ENCODE measurements at places on chromosomes 5 and 9.

DNA sequence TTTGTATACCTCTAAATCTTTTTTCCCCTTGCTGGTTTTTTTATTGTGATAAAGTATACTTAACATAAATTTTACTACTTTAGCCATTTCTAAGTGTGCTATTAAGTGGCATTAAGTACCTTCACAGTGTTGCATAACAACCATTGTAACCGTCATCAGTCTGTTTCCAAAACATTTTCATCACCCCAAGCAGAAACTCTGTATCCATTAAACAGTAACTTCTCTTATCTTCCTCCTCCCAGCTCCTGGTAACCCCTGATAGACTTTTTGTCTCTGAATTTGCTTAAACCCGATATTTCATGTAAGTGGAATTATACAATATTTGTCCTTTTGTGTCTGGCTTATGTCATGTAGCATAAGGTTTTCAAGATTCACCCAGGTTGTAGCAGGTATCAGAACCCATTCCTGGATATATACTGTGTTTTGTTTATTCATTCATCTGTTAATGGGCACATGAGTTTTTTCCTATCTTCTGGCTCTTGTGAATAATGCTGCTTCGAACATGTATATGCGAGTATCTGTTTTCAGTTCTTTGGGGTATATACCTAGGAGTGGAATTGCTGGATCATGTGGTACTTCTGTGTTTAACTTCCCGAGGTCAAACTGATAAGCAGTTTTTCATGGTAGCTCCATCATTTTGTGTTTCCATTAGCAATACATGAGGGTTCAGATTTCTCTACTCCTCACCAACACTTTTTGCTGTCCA is 66.4 kb downstream of the EHMT1 start:
- no peak for DNase-seq

DNA sequence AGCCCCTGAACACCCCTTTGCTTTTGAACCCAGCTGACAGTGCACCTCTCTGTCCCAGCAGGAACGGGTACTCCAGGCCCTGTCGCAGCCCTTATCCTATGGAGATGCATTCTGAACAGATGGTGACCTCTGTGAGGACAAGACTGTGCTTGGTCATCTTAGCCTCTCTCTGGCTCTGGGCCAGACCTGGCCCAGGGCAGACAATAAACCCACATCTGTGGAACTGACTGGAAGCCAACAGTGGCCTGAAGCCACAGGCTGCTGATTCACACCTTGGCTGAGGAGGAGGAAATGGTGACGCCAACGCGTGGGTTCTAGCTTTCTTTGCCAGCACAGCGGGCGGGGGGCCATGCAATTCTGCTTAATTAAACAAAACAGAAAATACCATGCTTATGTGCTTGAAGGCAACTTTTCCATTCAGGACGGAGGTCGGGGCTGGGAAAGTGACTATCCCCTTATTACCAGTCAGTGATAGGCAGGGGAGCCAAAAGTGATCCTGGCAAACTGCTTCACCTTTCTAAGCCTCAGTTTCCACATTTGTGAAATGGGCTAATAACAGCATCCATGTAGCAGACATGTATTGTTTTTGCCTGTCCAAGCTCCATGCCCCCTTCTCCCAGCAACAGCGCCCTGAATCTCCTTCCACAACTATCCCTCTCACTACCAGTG is 10.8 kb downstream of the SH3PXD2B start:
- peak; percentile 30 for DNase-seq

GRCh38 chr5:171872666-171873065 is 87.0 kb downstream of the SMIM23 start:
- no peak for DNase-seq

- DNase-seq: no peak
These were observed 102.5 kb downstream of the CAMSAP1 start for GRCh38 chr9:135804581-135805421.

DNA sequence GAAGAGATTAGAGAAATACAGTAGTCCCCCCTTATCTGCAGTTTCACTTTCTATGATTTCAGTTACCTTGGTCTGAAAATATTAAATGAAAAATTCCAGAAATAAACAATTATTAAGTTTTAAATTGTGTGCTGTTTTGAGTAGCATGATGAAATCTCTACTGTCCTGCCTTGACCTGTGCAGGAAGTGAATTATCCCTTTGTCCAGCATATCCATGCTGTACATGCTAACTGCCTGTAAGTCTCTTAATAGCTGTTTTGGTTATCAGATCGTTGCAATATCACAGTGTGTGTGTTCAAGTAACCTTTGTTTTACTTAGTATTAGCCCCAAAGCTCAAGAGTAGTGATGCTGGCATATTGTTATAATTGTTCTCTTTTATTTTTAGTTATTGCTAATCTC is 11.2 kb upstream of the JAK2 start:
- no peak for DNase-seq

DNA sequence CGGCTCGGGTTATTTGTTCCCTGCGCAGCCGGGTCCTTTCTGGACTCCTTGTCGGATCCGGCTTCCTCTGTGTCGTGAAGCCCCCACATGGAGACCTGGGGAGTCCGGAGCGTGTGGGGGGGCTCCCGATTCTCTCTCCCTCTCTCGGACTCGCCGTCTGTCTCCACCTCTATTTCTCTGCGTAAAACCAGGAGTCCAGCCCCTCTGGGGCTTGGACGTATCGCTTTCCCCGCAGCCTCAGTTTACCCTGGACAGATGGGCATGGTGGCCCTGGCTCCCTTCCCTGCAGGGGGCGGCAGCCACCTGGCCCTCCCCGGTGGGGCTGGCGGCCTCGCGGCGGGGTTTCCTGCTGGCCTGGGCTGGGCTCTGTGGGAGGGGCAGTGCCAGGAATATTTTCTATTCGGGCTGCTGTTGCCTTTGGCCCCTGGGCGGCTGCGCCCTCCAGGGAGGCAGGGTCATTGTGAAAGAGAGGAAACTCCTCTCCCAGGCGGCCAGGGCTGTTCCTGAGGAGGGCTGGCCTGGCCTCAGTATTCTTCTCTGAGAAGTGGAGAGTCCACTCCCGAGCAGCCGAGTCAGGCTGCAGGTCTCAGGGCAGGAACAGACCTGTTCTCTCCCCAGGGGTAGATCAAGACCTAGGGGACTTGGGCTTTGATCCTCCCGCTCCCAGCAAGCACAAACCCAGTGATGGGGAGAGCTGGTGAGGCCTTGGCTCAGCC is 665 bp downstream of the ASS1 start:
- no peak for DNase-seq

DNA sequence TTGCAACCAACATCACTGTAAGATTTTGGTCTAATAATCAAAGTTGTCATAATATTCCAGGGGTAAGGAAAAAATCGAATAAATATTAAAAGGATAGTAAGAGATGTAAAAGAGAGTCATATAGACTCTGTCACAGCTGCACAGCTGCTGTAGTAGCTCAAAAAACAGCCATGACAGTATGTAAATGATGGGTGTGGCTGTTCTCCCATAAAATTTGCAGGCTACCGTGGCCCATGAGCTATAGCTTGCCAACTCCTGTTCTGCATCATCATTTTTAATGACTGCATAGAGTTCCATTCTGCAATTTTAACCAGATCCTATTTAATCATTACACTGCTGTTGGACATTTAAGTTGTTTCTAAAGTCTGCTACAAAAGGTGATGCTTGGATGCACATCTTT is 450.5 kb upstream of the MPDZ start:
- no peak for DNase-seq

GRCh38 chr9:6827439-6828145 is 69.8 kb downstream of the KDM4C start:
- DNase-seq: no peak

- DNase-seq: peak; percentile 16
These were observed 64.5 kb downstream of the TMEM161B start for GRCh38 chr5:88203981-88204750.

DNA sequence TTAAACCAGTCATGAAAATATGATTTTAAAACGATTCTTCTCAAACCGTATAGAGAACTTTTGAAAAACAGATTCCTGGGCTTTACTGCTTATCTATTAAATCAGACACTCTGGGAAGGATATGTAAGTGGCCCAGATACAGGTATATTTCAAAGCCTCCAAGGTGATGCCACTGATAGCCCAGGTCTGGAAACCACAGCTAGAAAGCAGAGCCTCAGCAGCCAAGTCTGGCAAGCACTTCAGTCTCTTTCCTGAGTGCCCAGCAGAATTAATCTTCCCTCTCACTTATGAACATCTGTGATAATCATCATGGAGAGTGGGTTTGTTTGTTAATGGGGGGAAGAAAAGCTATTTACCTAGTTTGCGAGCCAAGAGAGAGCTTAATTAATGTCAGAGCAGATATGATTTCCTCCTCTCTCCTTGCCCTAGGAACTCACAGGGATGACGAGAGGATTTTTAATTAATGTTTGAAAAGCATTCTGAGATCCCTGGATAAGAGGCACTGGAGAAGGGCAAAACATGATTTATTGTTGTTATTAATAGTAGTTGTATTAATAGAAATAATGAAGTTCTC is 368.4 kb downstream of the TLE1 start:
- no peak for DNase-seq

GRCh38 chr9:14119694-14120514 is 194.0 kb downstream of the NFIB start:
- DNase-seq: no peak

DNA sequence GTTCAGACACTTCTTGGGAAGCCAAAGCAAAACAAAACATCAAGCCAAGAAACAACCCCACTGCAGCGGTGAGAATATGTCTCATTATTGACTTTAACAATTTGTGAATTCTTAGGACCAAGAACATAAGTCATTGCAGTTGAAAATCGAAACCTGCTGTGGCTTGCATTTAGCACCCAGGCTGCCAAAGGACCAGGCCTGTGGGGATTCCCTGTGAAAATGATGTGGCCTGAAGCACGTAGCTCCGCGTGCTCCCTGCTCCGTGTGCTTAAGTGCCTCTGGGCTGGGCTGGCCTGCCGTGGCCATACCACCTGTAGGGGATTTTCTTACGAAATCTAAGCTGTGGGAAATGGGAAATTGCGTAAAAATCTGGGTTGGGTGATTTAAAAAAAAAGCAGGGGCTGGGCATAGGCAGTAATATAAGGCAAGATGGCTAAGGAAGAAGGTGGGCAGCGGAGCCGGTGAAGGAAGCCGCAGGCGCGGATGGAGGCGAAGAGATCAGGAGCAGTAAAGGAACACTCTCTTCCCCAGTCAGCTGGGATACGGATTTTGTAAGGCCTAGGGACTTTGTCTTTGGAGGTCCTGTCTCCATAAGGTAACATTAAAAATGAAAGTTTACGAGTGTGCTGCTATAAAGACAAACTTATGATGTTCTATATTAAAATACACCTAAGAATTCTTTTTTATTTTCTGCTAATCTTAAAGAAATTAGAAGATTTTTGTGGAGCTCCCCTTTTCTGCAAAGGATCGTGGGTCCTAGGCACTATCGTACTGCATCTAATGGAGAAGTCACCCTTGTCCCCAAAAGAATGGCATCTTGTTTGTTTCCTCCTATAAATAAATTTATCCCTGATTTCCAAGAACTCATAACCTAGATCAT is 189.6 kb upstream of the SEMA6A start:
- no peak for DNase-seq

- DNase-seq: no peak
These were observed 567.5 kb downstream of the ELAVL2 start for GRCh38 chr9:23258569-23258968.

- DNase-seq: no peak
These were observed 73.9 kb downstream of the GABBR2 start for GRCh38 chr9:98634685-98635336.

DNA sequence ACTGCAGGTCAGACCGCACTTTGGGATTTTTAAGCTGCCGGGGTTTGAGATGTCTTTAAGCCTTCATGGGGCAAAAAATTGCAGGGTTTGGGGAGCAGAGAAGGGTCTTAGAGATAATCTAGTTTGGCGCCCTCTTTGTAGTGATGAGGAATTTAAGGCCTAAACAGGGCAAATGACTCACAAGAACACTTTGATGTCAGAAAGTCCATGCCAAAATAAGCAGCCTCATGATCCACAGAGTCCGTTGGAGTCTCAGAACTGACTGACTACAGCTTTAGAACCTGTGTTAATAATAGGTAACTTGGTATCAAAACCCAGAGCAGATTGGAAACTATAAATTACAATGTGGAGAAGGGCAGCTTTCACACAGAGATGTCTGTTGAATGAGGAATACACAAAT is 35.9 kb upstream of the PTGS1 start:
- DNase-seq: no peak

DNA sequence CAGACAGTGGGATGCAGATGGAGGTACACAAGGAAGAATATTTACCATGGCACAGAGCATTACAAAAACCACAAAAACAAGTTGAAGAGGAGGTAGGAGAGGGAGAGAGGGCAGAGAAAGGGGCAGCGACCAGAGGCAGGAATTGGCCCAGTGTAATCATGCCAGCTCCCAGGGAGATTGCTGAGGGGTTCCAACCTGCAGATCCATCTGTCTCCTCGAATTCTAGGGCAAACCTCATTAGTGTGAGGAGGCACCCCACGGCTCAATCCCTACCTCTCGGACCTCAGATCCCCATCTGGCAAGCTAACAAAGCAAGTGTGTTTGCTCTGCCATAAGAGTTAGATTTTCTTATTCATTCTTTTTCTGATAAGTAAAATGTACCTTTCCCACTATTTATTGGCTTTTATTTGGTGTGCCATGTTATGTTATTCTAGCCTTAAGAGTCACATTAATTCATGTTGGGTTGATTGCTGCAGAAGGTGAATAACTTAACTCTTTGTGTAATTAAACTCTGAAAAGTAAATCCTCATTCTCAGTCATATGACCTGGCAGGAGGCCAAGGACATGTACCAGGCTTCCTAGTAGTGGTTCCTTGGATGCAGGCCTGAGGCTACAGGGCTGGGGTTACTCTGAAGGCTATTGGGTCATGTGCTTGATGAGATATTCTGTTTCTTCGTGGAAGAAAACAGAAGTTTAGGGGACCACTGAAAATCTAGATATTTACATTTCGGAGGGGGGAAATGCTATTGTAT is 315.2 kb upstream of the ATP10B start:
- no peak for DNase-seq

DNA sequence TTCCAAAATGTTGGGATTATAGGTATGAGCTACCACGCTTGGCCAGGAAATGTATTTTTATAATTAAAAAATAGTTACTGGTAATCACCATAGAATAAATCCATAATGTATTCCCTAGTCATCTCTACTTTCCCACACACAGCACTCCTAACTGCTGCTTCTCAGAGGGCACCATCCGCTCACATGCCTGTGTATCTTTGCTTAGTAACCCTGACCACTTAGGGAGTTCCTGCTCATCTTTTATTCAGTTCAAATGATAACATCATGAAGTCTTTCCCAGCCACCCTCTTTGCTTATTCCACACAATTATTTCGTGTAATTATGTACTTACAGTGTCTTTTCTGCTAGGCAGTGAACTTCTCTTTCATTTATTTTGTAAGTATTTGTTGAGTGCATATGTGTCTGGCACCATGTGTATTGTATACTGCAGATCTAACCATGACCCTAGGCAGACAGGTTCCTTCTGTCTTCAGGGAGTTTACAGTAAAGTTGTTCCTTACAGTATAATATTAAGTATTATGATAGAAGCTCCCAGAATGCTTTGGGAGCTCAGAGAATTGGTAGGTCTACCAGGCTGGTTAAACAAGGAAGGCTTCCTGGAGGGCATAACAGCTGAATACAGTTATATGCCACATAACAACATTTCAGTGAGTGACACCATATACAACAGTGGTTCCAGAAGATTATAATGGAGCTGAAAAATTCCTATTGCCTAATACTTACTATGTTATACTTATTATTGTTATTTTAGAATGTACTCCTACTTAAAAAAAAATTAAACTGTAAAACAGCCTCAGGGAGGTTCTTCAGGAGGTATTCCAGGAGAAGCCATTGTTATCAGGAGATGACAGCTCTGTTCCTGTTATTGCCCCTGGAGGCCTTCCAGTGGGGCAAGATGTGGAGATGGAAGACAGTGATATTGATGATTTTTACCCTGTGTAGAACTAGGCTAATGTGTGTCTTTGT is 39.2 kb downstream of the DCAF10 start:
- no peak for DNase-seq

Measured in stimulated activated CD8-positive, alpha-beta memory T cell treated with anti-CD3 and anti-CD28 coated beads, Interleukin-7, amount 100 ng/mL, for 24 hours (primary cell).